ENCODE measurements at places on chromosomes 2 and 18. TPM values are rescaled to one million over a fixed set of nuclear protein-coding genes. Genes with fewer than 3 reads are reported as not detected.

The GPR17 gene
- not detected for total RNA-seq

The STON1 gene
- total RNA-seq, result 3.3 TPM

The DAPL1 gene
- total RNA-seq, result not detected

The GALNT5 gene
- 0.03 TPM for total RNA-seq

The COMMD1 gene
- 56.6 TPM for total RNA-seq

The BCL2L11 gene
- 2.4 TPM for total RNA-seq

GRCh38 chr18:48776641-48777025 lies 174.1 kb downstream of the SMAD7 start:
- no peak for DNase-seq

- DNase-seq, result no peak
Observed at GRCh38 chr2:25161055-25161781, 7.2 kb downstream of the POMC start.

- no peak for DNase-seq
Observed at GRCh38 chr2:240240781-240241180, 100.3 kb upstream of the OTOS start.

GRCh38 chr2:73812635-73813034 lies 16.1 kb upstream of the STAMBP start:
- DNase-seq, result no peak

DNA sequence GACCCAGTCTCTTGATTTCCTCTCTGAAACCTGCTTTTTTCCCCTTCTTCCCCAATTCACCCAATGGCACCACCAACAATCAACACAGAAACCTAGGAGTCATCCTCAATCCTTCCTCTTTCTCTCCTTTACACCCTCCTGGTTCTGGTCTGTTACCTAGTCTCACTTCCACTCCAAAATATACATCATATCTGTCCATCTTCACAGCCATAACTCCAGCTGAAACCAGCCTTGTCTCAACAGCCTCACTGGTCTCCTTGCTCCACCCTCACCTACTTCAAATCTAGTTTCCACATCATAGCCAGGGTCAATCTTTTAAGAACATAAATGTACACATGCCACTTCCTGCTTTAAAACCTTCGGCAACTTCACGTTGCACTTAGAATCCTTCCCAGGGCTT lies 11.8 kb upstream of the TWSG1 start:
- DNase-seq, result no peak

DNA sequence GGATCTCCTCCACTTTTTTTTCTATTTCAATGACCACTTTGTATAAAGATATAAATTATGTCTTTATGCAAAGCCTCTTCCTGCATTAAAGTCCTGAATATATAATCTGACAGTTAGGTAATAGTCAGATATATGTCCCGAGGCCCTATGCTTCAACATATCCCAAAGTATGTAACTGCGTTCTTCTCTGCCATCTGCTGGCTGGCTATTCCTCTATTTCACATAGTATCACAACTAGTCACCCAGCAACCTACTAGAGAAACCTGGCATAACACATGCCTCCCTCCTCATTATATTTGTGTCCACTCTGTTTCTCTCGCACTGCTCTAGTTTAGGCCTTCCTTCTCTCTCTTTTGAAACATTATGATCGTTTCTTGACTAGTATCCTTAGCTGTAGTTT lies 640.8 kb downstream of the DPP10 start:
- DNase-seq, result no peak

GRCh38 chr18:924987-925386 lies 20.3 kb downstream of the ADCYAP1 start:
- DNase-seq, result no peak
